ENCODE measurements at places on chromosomes 12 and 14.

DNA sequence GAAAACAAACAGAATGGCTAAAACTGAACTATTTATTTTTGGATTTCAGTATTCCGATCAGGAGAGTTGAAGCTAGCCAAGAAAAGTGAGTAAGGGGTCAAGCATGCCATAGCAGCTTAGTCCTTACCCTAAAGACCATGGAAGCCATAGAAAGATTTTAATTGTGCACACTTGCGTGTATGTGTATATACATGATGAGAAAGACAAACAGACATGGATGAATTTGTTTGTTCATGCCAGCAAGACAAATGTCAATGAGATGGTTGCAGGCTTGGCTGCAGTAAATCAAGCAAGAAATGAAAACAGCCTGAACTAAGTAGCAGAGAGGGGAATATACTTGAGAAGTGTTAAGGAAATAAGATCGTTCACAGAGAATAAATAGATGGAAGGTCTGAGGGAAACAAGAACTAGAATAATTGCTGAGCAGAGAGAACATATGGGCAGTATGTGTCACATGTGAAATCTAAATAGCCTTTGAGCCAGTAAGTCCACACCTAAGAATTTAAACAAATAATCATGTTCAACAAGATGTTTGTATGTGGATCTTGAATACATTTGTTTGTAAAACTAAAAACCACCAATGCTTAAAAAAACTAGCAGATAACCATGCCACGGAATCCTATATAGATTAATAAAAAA is 14.8 kb downstream of the SNW1 start:
- no peak for DNase-seq

DNA sequence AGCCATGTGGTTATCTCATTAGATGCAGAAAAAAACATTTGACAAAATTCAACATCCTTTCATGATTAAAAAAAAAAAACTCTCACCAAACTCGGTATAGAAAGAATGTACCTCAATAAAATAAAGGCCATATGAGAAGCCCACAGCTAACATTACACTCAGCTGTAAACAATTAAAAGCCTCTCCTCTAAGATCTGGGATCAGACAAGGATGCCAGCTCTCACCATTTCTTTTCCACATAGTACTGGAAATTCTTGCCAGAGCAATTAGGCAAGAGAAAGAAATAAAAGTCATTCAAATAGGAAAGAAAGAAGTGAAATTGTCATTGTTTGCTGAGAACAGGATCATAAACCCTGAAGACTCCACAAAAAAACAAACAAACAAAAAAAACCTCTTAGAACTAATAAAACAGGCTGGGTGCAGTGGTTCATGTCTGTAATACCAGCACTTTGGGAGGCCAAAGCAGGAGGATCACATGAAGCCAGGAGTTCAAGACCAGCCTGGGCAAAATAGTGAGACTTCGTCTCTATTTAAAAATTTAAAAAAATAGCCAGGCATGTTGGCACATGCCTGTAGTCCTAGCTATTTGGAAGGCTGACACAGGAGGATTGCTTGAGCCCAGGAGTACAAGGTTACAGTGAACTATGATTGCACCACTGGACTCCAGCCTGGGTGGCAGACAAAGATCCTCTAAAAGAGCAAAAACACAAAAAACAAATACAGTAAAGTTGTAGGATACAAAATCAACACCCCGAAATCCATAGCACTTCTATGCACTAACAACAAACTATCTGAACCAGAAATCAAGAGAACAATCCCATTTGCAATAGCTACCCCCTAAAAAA is 114.4 kb downstream of the FOXA1 start:
- no peak for DNase-seq

DNA sequence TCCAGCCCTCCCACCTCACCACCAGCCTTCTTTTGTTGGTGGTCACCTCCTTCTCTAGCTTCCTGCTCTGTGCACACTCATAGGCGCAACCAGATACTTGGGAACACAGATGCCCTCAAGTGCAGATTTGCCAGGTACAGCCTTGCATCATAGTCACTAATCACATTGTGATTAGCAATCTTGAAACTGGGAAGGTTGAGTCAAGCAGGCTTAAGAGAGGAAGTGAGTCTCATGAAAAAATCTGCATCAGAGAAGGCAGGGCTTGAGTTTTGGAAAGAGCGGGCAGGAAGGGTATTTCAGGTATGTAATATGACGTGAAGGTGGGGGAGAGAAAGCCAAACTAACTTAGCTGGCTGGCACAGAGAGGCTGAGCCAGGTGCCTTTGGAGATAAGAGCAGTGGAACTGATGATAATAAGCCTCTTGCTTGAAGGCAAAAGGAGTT is 2.7 kb upstream of the RABGGTA start:
- no peak for DNase-seq

DNA sequence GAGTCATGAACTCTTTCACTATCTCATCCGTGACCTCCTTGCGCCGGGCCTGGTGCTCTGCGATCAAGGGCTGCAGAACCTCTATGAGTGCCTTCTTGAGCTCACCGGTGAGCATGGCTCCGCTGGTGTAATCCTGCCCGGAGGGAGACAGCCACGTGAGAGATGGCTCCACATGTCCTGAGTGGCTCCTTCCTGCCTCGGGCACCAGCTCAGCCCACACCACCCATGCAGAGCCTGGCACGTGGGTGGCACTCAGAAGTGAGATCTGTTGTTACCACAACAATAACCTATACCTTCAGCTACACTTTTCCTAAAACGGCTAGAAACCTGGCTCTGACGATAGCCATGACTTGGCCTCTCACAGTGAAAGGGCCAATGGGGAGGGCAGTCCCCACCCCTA is 11.8 kb downstream of the SLC25A47 start:
- DNase-seq: no peak

DNA sequence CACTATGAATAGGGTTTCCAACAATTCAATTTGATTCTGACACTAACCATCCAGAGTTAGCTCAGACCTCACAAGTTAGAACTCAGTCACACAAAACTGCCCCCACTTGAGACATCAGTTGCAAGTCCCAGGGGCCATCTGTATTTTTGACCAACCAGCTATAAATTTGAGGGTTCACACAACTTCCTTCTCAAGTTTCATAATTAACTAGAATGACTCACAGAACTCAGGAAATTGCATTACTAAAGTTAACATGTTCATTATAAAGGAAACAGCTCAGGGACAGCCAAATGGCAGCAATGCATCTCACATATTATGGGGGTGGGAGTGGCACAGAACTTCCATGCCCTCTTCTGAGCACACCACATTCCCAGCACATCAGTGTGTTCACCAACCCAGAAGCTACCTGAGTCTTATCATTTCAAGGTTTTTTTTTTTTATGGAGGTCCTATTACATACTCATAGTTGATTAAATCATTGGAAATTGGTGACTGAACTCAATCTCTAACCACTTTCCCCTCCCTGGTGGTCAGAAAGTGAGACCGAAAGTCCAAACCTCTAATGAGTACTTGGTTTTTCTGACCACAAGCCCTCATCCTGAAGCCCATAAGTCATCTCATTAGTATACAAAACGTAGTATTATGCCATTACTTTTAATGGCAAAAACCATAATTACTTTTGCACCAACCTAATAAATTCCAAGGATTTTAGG is 1721.5 kb upstream of the SEL1L start:
- no peak for DNase-seq

- DNase-seq: no peak
Observed at GRCh38 chr14:97777622-97778355, 980.6 kb downstream of the VRK1 start.

DNA sequence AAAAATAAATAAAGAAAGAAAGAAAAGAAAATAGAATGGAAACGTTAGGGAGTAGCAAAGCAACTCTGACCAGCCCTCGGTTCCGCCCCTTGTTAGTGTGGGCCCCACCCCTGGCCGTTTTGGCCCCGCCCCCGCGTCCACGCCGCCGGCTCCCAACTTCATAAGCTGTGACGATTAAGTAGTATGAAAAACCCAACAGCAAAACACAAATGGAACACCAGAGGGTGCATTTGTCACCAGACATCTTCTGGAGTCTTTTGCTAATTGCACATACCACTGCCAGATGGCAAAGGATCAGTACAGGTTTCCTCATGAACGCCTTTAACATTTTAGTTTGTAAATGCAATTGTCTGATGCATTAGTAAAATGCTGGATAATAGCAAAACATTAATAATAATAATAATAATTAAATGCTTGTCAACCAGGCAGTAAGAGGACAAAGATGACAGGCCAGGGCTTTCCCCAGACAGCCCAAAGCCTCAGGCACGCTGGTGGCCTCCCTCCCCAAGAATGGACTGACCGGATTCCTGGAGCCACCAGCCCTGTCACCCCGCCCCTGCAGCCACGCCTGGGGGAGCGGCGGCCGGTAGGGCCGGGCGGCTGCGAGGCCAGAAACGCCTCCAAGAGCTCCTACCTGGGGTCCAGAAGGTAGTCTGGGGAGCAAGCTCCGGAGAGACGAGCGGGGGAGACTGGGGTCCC is 23.6 kb downstream of the HSP90AA1 start:
- peak; percentile 63 for DNase-seq

- DNase-seq: no peak
Observed at GRCh38 chr14:80136358-80136757, 74.9 kb downstream of the DIO2 start.

DNA sequence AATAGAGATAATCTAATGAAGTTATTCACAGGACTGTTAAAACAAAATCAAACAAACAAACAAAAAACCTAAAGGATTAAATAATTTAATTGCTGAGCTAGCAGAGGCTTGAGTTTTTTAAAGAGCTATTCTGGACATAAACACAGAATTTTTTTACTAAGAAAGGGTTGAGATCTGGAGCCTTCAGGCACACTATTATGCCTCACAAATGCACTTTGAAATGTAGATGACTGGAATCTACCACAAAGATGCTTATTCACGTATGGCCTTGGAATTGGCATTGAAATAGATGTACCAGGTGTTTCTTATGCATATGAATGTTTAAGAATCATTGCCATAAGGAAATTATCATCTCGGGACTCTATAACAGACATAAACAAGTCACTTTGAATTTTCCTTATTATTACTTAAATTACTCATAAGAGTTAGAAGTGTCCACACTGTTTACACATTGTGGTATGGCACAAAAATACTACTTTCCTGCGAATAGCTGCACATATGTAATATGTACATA is 21.6 kb downstream of the PUS7L start:
- DNase-seq: no peak

DNA sequence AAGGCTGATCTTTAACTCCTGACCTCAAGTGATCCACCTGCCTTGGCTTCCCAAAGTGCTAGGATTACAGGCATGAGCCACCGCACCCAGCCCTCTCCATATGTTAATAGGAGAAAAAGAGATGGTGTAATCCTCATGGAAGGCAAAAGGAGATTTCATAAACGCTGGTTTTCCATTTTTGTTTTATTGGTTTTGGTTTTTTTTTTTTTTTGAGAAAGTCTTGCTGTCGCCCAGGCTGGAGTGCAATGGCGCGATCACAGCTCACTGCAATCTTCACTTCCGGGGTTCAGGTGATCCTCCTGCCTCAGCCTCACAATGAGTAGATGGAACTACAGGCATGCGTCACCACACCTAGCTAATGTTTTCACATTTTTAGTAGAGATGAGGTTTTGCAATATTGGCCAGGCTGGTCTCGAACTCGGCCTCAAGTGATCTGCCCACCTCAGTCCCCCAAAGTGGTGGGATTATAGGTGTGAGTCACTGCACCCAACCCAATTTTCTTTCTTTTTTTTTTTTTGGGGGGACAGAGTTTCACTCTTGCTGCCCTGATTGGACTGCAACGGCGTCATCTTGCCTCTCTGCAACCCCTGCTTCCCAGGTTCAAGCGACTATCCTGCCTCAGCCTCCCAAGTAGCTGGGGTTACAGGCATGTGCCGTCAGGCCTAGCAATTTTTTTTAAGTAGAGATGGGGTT is 8.1 kb downstream of the PTGES3 start:
- peak; percentile 13 for DNase-seq

DNA sequence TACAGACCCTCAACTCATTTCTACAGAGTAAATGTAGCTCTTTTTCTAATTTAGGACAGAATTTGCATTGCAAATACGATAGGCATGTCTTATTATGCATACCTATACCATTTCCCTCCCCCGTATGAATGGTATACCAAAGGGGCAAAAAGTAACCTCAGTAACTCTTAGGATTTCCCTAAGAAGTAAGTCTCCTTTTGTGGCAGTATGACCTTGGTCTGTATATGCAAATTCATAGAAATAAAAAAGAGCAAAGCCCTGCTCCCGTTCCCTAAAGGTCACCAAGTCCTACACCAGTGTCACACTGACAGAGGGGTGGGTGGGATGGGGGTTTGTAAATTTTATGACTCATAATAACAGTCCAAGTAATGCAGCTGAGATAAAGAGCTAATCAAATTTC is 365.8 kb upstream of the CCDC196 start:
- DNase-seq: no peak

DNA sequence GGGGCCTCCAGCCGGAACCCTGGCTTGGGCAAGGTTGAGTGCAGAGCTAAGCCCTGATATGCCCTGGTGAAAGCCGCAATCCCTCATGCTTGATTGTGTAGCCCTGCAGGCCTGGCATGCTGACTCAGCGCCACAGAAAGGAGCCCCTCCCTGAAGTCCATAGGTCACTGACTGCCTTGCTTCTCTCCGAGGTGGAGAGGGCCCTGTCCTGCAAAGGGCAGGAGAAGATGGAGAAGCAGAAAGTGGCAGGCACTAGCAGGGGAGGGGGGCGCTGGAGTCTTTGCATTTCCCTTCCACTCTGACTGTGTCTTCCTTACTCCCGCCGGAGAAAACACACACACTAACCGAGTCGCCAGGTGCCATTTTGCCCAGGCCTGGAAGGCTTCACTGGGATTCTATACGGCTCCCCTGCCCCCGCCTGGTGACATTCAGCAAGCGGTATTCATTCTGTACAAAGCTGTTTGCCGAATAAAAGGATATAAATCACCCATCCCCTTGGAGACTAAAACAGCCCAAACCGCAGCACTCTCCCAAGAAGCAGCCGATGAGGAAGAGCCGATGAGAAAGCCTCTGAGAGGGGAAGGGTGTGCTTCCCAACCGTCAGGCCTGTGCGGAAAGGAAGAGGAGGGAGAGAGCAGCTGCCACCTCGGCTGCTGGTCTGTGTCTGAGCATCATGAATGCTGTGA is 69.8 kb downstream of the SLC6A12 start:
- no peak for DNase-seq

DNA sequence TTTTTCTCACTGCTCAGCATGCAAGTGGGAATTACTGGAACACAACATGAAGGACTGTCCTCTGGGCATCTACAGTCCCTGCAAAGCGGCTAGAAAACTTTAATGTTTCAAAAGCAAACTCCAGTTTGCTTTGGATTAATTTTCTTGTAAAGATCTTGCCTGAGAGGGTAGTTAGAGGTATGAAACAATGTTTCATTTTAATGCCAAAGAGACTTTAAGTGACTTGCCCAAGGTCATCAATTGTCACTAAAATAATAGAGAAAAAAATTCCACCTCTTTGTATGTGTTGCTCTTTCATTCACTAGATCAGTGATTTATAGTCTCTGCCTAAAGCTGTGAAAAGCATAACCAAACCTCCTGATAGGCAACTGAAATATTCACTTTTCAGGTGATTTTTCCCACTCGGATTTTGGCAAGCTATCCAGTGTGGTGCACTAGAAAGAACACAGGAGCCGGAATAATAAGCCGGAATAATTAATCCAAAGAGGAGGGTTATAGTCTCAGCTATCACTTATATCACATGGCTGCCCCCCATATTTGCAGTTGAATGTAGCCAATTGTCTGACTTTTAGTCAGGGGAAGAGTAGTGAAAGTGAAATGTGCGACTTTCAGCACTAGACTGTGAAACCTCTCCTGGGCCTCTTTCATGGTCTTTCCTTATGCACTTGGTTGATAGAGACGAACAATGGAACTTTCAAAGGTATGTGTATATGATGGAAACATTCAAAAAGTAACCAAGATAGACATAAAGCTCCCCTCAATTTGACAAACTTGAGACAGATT is 107.7 kb downstream of the SLC6A15 start:
- DNase-seq: no peak

GRCh38 chr14:20801726-20802125 is 918 bp downstream of the RNASE1 start:
- DNase-seq: no peak

GRCh38 chr12:62866451-62867082 is 68.4 kb downstream of the PPM1H start:
- DNase-seq: no peak
